Ovary (tissue), 10 donors: ENCODE measurements at places on chromosomes 13 and 19.

- H3K27ac ChIP-seq = no peak overlapping the region
- DNase-seq = no peak
- no peaks in the 10 kb centered on the region for H3K36me3 ChIP-seq
- no peak overlapping the region for H3K4me3 ChIP-seq
- no peaks in the 10 kb centered on the region for H3K4me1 ChIP-seq
- no peaks in the 10 kb centered on the region for H3K27me3 ChIP-seq
Measured at GRCh38 chr19:43452582-43452981, 12.8 kb downstream of the LYPD3 start.

DNA sequence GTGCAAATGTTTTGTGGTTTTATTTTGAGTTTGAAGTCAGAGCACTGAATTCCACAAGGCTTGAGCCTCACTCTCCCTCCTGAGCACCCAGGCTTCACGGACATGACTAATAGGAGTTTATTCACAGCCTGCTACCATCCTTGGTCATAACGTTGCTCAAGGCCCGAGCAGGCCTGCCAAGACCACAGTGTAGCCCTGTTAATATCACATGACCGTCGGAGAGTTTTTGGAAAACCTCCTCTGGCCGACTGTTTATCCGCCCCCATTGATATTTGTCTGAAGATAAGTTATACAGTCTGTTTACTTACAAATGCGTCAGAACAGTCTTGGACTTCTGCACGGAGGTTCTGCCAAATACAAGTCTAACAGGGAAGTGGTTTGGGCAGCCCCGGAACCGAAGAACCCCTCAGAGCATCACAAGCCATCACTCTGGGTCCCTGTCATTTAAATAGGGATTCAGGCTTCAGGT, 89.9 kb downstream of the COL4A2 start:
- H3K27ac ChIP-seq = peak overlapping the region; percentile 86
- DNase-seq = peak; percentile 92
- peaks cover 24% of the 10 kb centered on the region for H3K4me1 ChIP-seq
- H3K36me3 ChIP-seq = no peaks in the 10 kb centered on the region
- peak overlapping the region; percentile 24 for H3K4me3 ChIP-seq
- H3K27me3 ChIP-seq = no peaks in the 10 kb centered on the region

GRCh38 chr13:111904701-111905608, 162.0 kb upstream of the SOX1 start:
- no peak overlapping the region for H3K27ac ChIP-seq
- peak; percentile 13 for DNase-seq
- no peaks in the 10 kb centered on the region for H3K36me3 ChIP-seq
- no peaks in the 10 kb centered on the region for H3K4me1 ChIP-seq
- H3K27me3 ChIP-seq = no peaks in the 10 kb centered on the region

- H3K4me1 ChIP-seq = no peaks in the 10 kb centered on the region
- DNase-seq = no peak
- H3K36me3 ChIP-seq = no peaks in the 10 kb centered on the region
- H3K27me3 ChIP-seq = no peaks in the 10 kb centered on the region
- H3K27ac ChIP-seq = no peak overlapping the region
- H3K4me3 ChIP-seq = no peak overlapping the region
Measured at GRCh38 chr13:111329641-111330040, 9.2 kb downstream of the TEX29 start.

GRCh38 chr13:46655377-46656180, 102.6 kb downstream of the LRCH1 start:
- peaks cover 6% of the 10 kb centered on the region for H3K4me1 ChIP-seq
- H3K4me3 ChIP-seq = no peak overlapping the region
- peak overlapping the region; percentile 12 for H3K27ac ChIP-seq

GRCh38 chr13:114108141-114108761, 24.2 kb downstream of the RASA3 start:
- H3K27ac ChIP-seq = no peak overlapping the region
- peak; percentile 12 for DNase-seq
- no peak overlapping the region for H3K4me3 ChIP-seq
- peaks cover 6% of the 10 kb centered on the region for H3K4me1 ChIP-seq

- H3K4me3 ChIP-seq = peak within 1 kb of the TSS; percentile 66
- peak; percentile 85 for DNase-seq
- no peak within 1 kb of the TSS for H3K27ac ChIP-seq
- H3K36me3 ChIP-seq = no peaks in the 10 kb centered on the region
- no peaks in the 10 kb centered on the region for H3K27me3 ChIP-seq
Measured at GRCh38 chr19:19643158-19644053, at the start of gene GMIP. GMIP (minus strand) TSS chr19:19643657; CDS start chr19:19643529, 128 bp downstream.
